ENCODE measurements at places on chromosomes 7 and 10.

GRCh38 chr7:106064771-106065574, 47.1 kb downstream of the SYPL1 start:
- DNase-seq, result peak; percentile 88

DNA sequence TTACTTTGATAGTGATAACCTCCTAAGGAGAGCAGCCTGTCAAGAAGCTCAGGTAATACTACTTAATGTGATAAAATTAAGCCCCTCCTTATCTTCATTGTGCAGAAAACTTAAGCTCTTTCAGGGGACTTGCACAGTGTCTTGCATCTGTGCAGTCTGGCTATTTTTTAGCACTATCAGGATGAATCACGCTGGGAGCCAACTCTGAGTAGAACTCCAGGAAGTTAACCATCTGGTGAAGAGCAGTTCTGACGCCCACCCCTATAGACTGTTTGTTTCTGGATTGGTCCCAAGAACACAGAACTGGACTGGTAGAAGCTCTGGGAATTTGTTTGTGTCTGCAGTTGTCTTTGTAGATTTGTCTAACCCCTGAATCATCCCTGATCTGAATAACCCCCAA, 41.9 kb downstream of the AGK start:
- no peak for DNase-seq

GRCh38 chr7:16564023-16564380, 37.4 kb downstream of the LRRC72 start:
- DNase-seq, result no peak

- DNase-seq, result no peak
Observed at GRCh38 chr10:122550983-122551382, 9.6 kb upstream of the DMBT1 start.

- no peak for DNase-seq
Observed at GRCh38 chr7:12174931-12175330, 36.2 kb upstream of the TMEM106B start.

- DNase-seq, result no peak
Observed at GRCh38 chr7:116545411-116545993, 20.7 kb downstream of the CAV1 start.

DNA sequence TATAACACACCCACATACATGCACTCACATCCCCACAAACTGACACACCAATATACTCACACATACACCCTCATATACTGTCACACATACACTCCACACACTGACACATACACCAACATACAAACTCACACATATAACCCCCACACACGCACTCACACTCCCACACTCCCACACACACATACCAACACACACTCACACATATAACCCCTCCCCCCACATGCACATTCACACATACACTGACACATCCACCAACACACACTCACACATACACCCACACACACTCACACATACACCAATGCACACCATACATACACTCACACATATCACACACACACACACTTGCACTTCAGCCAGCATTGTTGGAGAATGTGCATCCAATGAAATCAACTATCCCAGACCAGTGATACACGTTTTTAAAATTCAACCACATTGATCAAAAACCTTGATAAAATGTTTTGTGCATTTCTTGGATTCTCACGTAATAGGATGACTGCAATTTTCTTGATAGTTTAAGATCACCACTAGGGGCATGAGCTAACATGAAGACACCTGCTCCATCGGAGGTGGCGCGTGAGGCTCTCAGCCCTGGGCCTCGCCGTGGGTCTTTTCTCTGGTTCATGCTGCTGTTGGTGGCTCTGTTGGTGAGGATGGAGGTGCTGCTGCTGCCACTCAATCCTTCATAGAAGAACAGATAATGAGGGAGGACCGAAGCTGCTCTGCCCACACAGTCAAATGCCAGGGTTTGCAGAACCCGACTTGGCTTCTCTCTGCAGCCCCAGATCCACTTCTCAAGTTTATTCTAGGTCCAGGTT, 32.1 kb upstream of the CHST15 start:
- DNase-seq, result no peak

GRCh38 chr7:129741743-129742213, 130.3 kb downstream of the NRF1 start:
- DNase-seq, result no peak

DNA sequence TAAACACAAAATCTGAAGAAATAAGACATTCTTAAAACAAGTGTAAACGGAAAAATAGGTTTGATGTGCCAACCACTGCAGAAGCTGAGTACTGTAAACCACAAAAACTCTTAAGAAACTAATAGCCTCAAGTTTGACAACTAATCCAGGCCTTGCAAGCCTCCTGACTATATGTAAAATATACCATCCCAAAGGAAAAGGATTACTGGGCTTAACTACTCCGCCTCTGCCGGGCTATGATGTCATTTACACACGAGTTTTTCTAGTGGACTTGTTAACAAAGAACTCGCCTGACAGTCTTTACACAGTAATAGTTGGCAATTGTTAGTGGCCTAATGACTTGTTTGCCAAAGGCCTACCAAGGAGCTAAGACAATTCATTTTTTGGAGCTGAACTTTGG, 2.1 kb downstream of the KIF5B start:
- no peak for DNase-seq

- no peak for DNase-seq
Observed at GRCh38 chr10:73873142-73873837, 1.1 kb downstream of the CAMK2G start.

GRCh38 chr7:5750031-5750653, 31.3 kb downstream of the RNF216 start:
- DNase-seq, result no peak

GRCh38 chr7:12754179-12754578, 66.7 kb downstream of the ARL4A start:
- no peak for DNase-seq

- DNase-seq, result no peak
Observed at GRCh38 chr7:80584778-80585177, 53.7 kb upstream of the CD36 start.

DNA sequence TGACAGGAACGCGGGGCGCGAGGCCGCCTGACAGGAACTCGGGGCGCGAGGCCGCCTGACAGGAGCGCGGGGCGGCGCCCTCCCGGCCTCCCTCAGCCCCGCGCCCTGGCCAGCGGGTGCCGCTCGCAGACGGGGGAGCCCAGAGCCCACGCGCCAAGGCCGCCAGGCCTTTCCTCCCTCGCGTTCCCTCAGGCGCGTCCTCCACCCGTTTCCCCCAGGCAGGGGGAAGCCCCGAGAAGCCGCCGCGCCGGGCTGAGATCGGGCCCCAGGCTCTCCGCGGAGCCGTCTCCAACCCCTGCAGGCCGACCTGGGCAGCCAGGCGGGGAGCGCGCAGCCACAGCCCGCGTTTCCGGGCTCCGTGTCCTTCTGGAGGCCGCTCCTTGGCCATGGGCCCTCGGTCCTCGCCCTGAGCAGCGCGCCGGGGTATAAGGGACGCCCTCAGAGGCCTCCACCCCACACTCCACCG, 17.7 kb downstream of the PTPRN2 start:
- no peak for DNase-seq

DNA sequence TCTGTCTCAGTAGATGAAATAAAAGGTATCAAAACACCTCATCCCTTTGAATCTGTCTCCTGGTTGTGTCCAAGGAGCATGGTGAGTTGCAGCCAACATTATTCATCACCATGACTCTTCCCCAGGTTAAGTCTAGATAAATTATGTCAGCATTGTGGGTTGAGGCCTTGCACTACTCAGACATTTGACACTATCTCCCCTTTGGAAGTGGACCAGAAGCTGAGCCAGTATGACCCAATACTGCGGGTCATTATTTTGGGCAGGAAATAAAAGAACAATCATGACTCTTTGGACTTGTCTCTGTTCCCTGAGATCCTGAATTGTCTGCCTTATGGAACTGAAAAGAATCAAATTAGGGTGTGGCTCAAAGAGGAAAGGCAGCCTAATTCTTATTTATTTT, 168.2 kb upstream of the FAM171A1 start:
- no peak for DNase-seq

DNA sequence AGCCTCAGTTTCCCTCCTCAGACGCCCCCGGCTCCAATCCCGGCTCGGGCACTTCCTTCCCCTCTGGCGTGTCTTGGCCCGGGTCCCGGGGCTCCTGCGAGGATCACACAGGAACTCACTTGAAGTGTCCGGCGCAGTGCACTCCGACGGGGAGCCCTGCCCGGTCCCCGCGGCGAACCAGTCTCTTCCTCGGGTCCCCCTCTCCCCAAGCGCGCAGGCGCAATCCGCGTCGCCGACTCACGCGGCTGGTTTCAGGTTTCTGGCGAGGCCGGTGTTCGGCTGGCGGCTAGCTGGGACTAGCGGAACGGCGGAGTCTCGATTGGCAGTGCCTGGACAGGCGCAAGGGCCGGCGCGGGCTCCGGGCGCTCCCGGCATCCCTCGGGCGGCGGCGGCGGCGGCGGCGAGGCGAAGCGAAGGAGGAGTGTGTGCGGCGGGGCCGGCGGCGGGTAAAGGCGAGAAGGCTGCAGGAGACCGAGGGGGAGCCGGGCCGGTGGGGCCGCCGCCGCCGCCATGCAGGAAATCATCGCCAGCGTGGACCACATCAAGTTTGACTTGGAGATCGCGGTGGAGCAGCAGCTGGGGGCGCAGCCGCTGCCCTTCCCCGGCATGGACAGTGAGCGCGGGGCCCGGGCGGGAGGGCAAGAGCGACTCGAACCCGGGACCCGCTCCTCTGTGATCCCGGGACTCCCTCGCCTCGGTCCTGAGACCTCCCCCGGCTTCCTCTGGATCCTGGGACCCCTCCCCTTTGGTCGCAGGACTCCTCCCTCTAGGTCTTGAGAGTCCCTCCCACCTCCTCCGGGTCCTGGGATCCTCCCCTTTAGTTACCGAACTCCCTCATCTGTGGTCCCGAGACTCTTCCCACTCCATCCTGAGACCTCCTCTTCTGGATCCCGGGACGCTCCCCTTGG, at the start of the genes CPSF4 and PTCD1:
Gene CPSF4 (plus strand): TSS at position 371 of the 908 bp plus-strand sequence. CDS start 140 bp downstream, at position 511.
Gene PTCD1 (minus strand): TSS at position 226 of the 908 bp plus-strand sequence. CDS start 3,556 bp downstream, outside the sequence.
- peak; percentile 97 for DNase-seq

- DNase-seq, result no peak
Observed at GRCh38 chr7:72223351-72223750, 188.8 kb downstream of the CALN1 start.

- DNase-seq, result no peak
Observed at GRCh38 chr7:139423091-139423490, 60.4 kb downstream of the KLRG2 start.

DNA sequence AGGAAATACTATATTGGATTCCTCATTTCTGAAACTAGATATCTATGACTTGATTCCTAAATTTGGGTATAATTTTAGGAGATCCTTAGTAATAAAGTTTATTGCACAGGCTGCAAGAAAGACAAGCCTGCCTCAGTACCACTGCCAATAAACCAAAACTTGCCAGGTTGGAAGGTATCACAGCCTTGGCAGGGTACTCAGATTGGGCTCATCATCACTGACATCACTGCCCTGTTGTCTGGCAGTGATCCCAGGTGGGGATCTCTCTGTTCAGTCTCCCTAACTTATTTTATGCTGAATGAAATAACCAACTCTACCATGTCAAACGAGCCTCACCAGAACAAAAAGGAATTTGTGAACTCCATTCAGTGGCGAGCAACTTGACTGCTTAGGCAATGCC, 18.8 kb downstream of the FIGNL1 start:
- DNase-seq, result no peak

- DNase-seq, result no peak
Observed at GRCh38 chr7:112176241-112176640, 30.0 kb downstream of the DOCK4 start.

GRCh38 chr10:79253704-79254103, 93.6 kb upstream of the PPIF start:
- no peak for DNase-seq

DNA sequence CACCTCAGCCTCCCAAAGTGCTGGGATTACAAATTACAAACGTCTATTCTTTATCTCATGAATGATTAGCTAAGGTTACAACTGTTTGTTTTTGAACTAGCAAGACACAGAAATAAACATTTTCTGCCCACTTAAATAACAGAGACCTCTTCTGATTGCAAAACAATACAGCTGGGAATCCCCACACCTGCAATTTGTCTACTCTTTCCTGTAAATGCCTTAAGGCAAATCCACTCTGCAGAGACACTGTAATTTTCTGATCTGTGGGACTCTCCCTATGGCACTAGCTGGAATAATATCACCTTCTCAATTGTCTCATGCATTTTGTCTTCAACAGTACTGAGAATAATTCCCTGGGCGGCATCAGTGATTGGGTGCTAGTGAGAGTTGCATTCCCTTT, 149.3 kb upstream of the FAM3C start:
- no peak for DNase-seq

DNA sequence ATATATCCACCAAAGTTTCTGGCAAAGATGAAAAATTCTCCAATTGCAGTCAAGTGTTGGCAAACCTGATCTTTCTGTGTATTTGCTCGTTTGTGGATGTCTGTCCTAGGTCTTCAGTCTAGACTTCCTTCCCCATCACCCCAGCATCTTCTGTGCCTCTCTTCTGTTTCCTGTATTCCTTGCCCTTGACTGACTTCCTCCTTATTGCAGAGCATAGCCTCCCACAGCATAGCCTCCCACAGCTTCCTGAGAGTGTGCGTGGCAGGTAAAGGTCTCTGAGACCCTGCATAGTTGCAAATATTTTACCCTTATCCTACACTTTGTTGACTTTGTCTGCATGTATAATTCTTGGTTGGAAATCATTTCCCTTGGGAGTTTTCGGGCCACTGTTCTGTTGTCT, 18.4 kb downstream of the SLC18A2 start:
- DNase-seq, result no peak

DNA sequence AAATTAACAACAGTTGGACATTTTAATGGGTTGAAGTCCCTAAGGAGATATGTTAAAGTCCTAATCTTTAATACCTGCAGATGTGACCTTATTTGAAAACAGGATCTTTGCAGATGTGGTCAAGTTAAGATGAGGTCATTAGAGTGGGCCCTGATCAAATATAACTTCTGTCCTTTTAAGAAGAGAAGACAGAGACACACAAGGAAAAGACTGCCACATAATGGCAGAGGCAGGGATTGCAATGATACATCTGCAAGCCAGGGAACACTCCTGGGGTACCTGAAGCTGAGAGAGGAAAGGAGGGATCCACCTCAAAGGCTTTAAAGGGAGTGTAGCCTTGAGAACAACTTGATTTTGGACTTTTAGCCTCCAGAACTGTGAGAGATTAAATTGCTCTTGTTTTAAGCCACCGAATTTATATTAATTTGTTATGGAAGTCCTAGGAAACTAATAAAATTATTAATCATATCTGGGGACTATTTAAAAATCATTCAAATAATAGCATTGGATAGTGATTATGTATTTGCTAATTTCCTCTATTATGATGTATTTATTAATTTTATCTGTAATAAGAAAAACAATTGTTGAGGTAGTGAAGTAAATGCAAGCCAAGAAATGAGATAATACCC, 700.0 kb upstream of the PCDH15 start:
- no peak for DNase-seq

DNA sequence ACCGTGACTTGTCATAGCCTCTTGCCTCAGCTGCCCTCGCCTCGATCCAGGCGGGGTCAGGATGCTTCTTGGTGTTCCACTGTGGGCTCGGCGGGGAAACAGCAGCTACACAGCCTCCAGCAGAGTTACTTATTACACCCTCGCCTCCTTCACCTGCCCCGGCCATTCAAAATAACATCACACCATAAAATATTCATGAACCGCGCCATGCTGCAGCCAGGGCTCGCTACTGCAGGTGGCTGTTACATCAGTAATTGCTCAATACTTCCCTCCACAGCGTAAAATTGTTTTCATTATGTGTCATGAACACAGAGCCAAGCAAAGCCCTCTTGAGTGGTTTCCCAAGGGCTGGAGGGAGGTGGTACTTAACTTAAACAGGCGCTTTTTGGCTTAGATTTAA, 241.5 kb upstream of the SP8 start:
- DNase-seq, result no peak
